Placental pericyte (primary cell): ENCODE measurements at places on chromosomes 16 and 17. TPM values are rescaled to one million over a fixed set of nuclear protein-coding genes. Genes with fewer than 3 reads are reported as not detected.

AIPL1 gene
- total RNA-seq: not detected in 2 replicates

HOXB4 gene
- total RNA-seq: under 0.01 and 0.57 TPM in 2 replicates

FBXL16 gene
- 0.22 TPM in 1 of 2 replicates, not detected in the other for total RNA-seq

RPS15A gene
- 542 and 1,043 TPM in 2 replicates for total RNA-seq

MMP25 gene
- total RNA-seq: not detected in 2 replicates

SOST gene
- not detected in 2 replicates for total RNA-seq

HSPB9 gene
- not detected in 2 replicates for total RNA-seq

ATP6V0A1 gene
- total RNA-seq: 58.6 and 65.2 TPM in 2 replicates

MMP28 gene
- total RNA-seq: 1.3 TPM in 1 of 2 replicates, not detected in the other

KRT31 gene
- total RNA-seq: not detected in 2 replicates

AANAT gene
- not detected in 2 replicates for total RNA-seq

GPS2 gene
- total RNA-seq: 52.5 and 65.7 TPM in 2 replicates

TUBG2 gene
- 10.9 and 14.9 TPM in 2 replicates for total RNA-seq

BCO1 gene
- total RNA-seq: not detected in 2 replicates

FBXW10 gene
- under 0.01 TPM in 2 replicates for total RNA-seq

KRT222 gene
- total RNA-seq: not detected in 2 replicates

TSPAN10 gene
- 1.4 and 12.0 TPM in 2 replicates for total RNA-seq

MGRN1 gene
- total RNA-seq: 53.0 and 56.8 TPM in 2 replicates

PNMT gene
- not detected in 2 replicates for total RNA-seq

INCA1 gene
- 0.22 and 0.43 TPM in 2 replicates for total RNA-seq

MYH2 gene
- total RNA-seq: not detected in 2 replicates

SLFN12 gene
- 6.3 and 20.3 TPM in 2 replicates for total RNA-seq

PIGS gene
- total RNA-seq: 40.2 and 44.0 TPM in 2 replicates

EFTUD2 gene
- 135 and 147 TPM in 2 replicates for total RNA-seq

RSKR gene
- 2.6 and 7.6 TPM in 2 replicates for total RNA-seq

PRSS22 gene
- total RNA-seq: 2.7 TPM in 1 of 2 replicates, not detected in the other

CCDC200 gene
- not detected in 2 replicates for total RNA-seq

ENO3 gene
- 2.4 and 5.3 TPM in 2 replicates for total RNA-seq

TEKT3 gene
- not detected in 2 replicates for total RNA-seq

CCL8 gene
- not detected in 2 replicates for total RNA-seq

PRSS8 gene
- not detected in 2 replicates for total RNA-seq

B9D1 gene
- 31.4 and 92.4 TPM in 2 replicates for total RNA-seq

DNAAF8 gene
- total RNA-seq: 0.57 and 1.1 TPM in 2 replicates

MTSS2 gene
- 49.2 and 76.6 TPM in 2 replicates for total RNA-seq

TEX19 gene
- total RNA-seq: not detected in 2 replicates

HBA1 gene
- total RNA-seq: not detected in 2 replicates

HP gene
- total RNA-seq: not detected in 2 replicates

TP53TG3 gene
- 1.0 TPM in 1 of 2 replicates, not detected in the other for total RNA-seq

NUPR1 gene
- 1.1 and 45.3 TPM in 2 replicates for total RNA-seq

GNG13 gene
- not detected in 2 replicates for total RNA-seq

OR3A3 gene
- not detected in 2 replicates for total RNA-seq

CCNF gene
- total RNA-seq: 4.6 and 69.6 TPM in 2 replicates

HEATR9 gene
- total RNA-seq: not detected in 2 replicates

KRT15 gene
- total RNA-seq: 3.3 TPM in 1 of 2 replicates, not detected in the other

MC1R gene
- 3.9 and 5.6 TPM in 2 replicates for total RNA-seq

KCNH6 gene
- 0.14 TPM in 1 of 2 replicates, not detected in the other for total RNA-seq

IGFALS gene
- total RNA-seq: under 0.01 TPM in 2 replicates

HIRIP3 gene
- total RNA-seq: 6.8 and 12.6 TPM in 2 replicates

PPL gene
- 0.72 and 5.3 TPM in 2 replicates for total RNA-seq

RNF151 gene
- 0.43 TPM in 1 of 2 replicates, not detected in the other for total RNA-seq

CPPED1 gene
- 16.0 and 35.6 TPM in 2 replicates for total RNA-seq

C16orf74 gene
- total RNA-seq: 11.2 and 21.8 TPM in 2 replicates

TBX2 gene
- total RNA-seq: 42.5 and 102 TPM in 2 replicates

SNX20 gene
- total RNA-seq: not detected in 2 replicates

KRTAP17-1 gene
- not detected in 2 replicates for total RNA-seq

SLC25A19 gene
- 4.4 and 10.2 TPM in 2 replicates for total RNA-seq

RMI2 gene
- total RNA-seq: 2.2 and 7.0 TPM in 2 replicates

SEZ6L2 gene
- 7.3 and 17.7 TPM in 2 replicates for total RNA-seq

ROGDI gene
- 15.5 and 28.8 TPM in 2 replicates for total RNA-seq

TMEM92 gene
- not detected in 2 replicates for total RNA-seq
